Posterior cingulate gyrus (tissue), 11 donors: ENCODE measurements at places on chromosomes 16 and 17.

- DNase-seq, result no peak
These were observed 59.4 kb upstream of the XYLT1 start for GRCh38 chr16:17529982-17530760.

DNA sequence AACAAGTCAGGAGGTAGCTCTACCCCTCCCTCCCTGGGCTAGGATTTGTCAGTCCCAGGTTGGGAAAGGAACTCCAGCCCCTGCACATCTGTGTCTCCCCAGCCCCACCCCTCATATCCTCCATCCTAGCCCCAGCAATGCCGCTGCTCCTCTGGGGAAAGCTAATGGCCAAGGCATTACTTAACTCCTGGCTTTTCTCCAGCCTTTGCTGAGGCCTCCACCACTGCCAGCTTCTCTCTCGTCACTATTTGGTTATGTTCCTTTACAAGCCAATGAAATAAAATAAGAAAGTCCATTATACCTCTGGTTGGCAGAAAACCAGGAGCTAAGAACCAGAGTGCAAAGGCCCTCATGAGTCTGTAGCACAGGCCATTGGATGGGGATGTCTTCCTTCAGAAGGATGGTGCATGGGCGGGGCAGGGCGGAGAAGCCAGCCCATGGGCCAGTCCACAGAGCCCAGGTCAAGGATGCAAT lies 171.0 kb downstream of the CCDC182 start:
- DNase-seq, result no peak

DNA sequence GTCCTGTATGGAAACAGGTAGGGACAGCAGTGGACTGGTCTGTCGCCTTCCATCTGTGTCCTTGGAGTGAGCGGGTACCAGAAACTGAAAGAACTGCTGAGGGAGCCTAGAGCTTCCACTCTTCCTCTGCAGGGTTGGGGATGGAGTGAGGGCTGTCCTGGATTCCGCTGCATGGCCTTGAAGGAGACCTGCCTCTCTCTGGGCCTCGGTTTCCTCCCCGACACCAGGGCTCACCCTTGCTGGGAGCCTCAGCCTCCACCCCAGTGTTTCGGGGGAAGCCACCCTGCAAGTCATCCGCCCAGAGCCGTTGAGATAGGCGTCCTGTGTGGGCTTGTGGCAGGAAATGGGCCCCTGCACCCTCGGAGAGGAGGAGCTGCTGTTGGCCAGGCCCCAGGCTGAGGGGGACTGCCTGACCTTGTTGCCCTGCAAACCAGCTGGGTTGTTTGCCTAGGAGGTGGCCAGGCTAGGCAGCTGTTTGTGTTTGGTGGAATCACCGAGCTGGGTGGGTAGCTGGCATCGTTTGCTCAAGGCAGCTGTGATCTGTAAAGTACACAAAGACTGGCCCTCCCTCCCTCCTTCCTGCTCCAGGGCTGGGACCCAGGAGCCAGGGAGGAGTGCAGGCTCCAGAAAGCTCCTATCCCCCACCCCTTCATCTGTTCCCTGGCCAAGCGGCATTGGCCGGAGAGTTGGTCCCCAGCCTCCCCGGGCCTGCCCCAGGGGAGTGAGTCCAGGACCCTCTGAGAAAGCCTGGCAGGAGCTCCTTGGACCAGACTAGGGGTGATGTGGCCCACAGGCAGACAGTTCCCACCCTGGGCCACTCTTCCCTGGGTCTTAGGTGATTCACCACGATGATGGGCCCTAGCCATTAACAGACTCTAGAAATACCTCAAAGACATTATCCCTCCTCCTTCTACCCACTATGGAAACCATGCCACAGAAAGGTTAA lies 1.3 kb downstream of the RAB37 start:
- DNase-seq, result no peak

GRCh38 chr16:19488213-19488640 lies 33.7 kb downstream of the GDE1 start:
- DNase-seq, result no peak

GRCh38 chr17:28634206-28634865 lies 10.6 kb downstream of the BLTP2 start:
- DNase-seq, result no peak

DNA sequence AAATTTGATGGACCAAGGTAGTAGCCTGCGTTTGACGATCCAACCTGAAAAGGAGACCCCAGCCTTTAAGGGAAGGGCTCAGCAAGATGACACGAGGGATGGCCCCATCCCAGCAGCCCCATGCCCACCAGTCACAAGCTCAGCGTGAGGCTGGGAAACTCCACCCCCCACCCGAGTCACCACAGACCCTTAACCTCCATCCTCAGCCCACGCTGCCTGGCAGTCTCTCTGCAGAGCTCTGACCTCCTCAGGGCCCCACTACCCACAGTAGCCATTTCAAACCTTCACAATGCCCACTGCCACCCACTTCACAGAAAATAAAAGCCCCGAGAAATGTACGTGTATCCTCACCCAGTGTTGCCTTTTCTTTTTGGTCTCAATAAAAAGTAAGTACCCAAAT lies 18.7 kb downstream of the USP36 start:
- no peak for DNase-seq

- DNase-seq, result no peak
These were observed 12.2 kb downstream of the DBNDD1 start for GRCh38 chr16:90007015-90007414.

DNA sequence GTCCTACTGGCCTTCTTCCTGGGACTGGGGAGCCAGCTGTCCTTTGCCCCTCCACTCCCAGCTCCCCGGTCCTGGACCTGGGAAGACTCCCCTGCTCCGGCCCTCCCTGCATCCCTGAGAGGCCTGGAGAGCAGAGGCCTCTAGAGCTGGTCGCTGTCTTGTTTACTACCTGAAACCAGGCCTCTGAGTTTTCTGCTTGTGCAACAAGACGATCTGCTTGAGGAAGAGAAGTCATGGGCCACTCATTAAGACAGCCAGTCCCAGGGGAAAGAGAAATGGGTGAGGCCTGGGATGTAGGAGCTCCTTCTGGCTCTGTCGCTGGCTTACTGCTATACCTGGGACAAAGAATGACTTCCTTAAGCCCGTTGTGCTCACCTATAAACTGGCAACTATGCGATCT lies 29.8 kb upstream of the GPRC5C start:
- DNase-seq, result no peak

- no peak for DNase-seq
These were observed 734.2 kb upstream of the KIF2B start for GRCh38 chr17:53088481-53088880.

DNA sequence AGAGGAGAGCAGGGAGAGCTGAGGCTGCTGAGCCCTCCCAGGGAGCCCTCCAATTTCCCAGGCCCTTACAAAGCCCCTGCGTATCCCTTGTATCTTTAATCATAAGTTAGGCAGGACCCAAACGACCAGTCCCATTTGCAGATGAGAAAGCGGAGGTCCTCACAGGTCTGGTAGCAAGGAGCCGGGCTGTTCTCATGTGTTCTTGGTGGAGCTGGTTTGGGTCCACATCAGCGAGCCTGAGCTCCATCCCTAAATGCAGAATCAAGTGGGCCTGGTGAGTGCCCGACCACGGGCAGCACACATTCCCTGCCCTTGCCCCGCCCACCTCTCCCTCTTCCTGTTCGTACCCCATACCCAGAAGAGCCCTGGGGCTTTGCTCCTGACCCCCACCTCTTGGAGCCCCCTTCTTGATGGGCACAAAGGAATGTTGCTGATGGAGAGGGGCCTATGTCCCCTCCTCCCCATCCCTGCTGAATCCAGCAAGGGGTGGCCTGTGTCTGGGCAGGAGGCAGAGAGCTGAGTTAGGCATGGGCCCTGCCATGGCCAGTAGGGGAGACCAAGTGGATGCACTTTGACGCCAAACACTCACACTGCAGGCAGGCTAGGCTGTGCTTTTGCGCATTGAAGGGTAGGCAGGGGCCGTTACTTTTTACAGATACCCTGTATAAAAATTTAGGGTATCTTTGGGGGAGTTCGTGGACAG lies 18.3 kb upstream of the ADCY7 start:
- no peak for DNase-seq

GRCh38 chr16:2037647-2038381 lies 9.8 kb downstream of the NTHL1 start:
- no peak for DNase-seq

- no peak for DNase-seq
These were observed 92.4 kb downstream of the BRIP1 start for GRCh38 chr17:61770752-61771533.
